ENCODE measurements at places on chromosomes 12 and 14.

DNA sequence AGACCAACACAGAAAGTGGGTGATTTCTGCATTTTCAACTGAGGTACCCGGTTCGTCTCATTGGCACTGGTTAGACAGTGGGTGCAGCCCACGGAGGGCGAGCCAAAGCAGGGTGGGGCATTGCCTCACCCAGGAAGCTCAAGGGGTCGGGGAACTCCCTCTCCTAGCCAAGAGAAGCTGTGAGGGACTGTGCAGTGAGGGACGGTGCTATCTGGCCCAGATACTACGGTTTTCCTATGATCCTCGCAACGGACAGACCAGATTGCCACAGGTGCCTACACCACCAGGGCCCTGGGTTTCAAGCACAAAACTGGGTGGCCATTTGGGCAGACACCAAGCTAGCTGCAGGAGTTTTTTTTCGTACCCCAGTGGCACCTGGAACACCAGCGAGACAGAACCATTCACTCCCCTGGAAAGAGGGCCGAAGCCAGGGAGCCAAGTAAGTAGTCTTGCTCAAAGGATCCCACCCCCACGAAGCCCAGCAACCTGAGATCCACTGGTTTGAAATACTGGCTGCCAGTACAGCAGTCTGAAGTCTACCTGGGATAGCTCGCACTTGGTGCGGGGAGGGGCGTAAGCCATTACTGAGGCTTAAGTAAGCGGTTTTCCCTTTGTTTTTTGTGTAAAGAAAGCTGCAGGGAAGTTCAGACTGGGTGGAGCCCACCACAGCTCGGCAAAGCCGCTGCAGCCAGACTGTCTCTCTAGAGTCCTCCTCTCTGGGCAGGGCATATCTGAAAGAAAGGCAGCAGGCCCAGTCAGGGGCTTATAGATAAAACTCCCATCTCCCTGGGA lies 25.5 kb upstream of the NAA30 start:
- DNase-seq: no peak

- DNase-seq: no peak
Observed at GRCh38 chr12:92486443-92487137, 216.2 kb upstream of the PLEKHG7 start.

DNA sequence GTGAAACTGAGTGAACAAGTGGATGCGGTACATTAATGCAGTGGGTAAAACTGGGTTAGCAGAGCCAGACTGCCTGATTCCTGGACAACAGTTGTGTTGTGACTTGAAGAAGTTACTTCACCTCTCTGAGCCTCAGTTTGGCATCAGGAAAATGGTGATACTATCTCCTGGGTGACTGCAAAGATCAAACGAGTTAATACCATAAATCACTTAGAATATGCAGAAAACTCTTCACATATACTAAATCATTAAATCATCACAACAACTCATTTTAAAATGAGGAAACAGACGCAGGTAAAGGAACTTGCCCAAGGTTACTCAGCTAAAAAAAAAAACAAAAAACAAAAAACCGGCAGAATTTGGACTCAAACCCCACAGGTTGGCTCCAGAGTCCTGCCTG lies 811 bp downstream of the MTERF2 start:
- no peak for DNase-seq

GRCh38 chr12:33265033-33265731 lies 174.4 kb downstream of the SYT10 start:
- no peak for DNase-seq

GRCh38 chr14:61104358-61104757 lies 123.3 kb downstream of the SLC38A6 start:
- DNase-seq: no peak

GRCh38 chr12:108099778-108100489 lies 29.2 kb upstream of the WSCD2 start:
- DNase-seq: no peak

- no peak for DNase-seq
Observed at GRCh38 chr12:108930756-108931155, 50.9 kb downstream of the DAO start.

DNA sequence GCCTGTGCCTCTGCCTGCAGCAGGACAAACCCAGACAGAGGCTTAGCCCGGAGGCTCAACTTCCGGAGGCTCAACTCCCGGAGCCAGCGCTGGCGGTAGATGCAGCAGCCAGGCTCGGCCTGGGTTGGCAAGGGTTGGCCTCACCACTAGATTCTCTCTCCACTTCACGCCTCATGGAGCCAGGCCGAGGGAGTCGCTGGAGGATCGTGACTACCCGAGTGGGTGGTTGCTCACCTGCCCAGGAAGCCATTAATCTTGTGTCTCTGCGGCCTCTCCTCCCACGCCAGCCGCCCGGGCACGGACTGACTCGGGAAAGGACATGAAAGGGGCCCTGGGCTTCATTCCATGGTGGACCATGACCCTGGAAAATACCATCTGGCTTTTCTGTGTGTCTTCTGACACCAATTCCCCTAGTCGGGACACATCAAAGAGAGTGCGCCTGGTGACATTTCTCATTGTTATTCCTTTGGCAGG lies 20.8 kb downstream of the ESRRB start:
- peak; percentile 38 for DNase-seq

- DNase-seq: no peak
Observed at GRCh38 chr12:32505067-32505945, 105.9 kb downstream of the FGD4 start.

- no peak for DNase-seq
Observed at GRCh38 chr12:24201258-24201970, 251.9 kb upstream of the SOX5 start.

DNA sequence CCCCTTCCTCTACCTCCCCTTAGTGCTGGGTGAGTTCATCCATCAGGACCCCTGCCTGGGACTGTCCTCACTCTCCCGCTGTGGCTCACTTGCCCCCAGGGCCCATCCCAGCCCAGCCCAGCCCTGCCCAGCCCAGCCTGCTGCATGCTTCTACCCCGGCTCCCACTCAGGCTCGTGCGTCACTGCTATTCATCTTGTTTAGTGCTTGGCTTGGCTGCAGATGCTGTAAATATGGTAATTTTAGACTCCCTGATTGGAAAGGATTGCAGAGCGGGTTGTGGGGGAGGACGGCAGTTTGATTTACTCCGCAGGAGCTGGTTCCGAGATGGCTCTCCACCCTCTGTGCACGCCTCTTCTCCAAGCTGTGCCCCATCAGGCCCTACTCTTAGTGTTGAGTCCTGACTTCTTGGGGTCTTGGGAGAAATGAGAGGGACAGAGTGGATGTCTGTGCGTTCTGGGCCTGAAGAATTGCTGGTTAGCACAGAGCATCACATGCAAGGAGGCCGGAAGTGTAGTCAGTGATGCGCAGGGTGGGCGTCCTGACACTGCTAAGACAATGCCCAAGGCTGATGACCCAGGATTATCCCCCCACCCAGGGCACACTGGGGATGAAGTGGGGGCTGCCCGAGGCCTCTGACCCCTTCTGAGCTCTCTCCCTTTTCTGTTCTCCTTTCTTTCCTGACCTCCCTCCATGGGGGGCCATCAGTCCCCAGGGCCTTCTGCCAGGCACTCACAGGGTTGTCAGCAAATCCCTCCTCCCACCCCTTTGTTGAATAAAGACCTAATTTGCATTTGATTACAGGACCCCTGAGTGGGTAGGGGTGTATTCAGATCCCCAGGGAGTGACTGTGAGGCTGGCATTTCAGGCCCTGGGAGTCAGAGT lies 244.4 kb downstream of the ZFP36L1 start:
- DNase-seq: peak; percentile 97

- no peak for DNase-seq
Observed at GRCh38 chr12:48765753-48766162, 23.1 kb downstream of the ADCY6 start.

GRCh38 chr12:116366456-116366776 lies 88.9 kb upstream of the MED13L start:
- no peak for DNase-seq

- DNase-seq: no peak
Observed at GRCh38 chr14:25103271-25103670, 53.3 kb upstream of the STXBP6 start.

DNA sequence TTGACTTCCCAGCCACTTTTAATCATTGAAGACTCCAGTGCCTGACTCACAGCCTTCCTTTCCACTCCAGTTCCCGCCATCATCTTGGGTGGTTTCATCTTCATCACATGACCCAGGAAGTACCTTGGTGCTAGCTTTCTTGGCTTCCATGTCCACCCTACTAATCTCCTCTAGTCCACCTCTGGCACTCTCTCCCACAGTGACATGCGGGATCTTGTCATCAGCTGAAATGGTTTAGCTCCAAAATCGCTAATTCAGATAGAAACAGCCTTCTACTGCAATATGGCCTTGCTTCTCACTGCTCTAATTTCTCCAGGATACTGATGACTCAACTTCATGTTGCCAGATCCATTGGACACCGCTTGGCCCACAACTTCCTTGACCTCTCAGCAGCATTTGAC lies 24.5 kb downstream of the WDR20 start:
- DNase-seq: no peak

DNA sequence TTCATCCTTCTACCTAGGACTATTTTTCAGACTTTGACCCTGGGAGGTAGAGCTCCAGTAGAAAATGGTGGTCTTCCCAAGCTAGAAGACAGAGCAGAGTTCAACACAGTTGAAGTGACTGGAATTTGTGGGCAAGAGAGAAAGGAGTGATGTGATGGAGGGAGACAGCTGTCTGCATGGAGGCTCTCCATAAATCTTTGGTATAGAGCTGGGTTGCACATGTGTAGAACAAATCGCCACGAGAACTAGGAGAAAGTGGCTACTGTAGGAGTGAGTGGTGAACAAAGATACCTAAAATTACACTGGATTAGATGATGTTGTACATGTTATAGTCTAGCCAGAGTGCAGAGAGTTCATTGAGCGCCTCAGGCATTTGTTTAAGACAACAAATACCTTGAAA lies 14.5 kb downstream of the GPR135 start:
- no peak for DNase-seq

GRCh38 chr14:103384450-103385151 lies 614 bp upstream of the MARK3 start:
- no peak for DNase-seq

- no peak for DNase-seq
Observed at GRCh38 chr12:22100958-22101748, 55.1 kb downstream of the CMAS start.

DNA sequence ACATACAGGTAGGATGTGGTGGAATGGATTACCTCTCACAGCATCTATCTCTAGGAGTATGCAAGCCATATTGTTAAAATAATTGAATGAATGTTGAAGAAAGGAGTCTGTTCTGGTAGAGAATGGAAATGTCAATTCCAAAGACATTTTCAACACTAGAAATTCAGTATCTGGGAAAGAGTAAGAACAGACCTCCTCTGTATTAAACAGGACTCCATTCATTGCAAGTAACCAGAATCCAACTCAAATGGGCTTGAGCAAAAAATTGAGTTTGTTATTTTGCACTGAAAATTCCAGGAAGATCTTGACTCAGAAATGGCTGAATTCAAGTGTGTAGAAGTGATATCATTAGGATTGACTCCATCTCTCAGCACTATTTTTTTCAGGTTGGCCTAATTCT lies 168.1 kb downstream of the C12orf42 start:
- no peak for DNase-seq

DNA sequence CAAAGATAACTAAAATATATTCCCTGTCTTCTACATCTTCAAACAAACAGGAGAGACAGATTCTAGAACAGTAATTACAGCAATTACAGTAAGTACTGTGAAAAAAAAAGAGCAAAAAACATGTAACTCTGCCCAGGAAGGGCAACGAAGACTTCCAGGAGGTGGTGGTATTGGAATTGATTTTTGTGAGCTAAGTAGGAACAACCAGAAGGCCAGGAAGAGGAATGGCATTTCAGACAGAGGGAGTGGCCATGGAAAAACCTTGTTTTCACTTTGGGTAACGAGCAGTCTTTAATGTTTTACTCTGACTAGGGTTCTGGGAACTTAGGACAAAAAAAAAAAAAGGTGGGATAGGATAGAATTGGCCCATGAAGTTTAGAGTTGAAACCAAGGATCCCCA lies 196.3 kb upstream of the PLEKHG7 start:
- no peak for DNase-seq

- DNase-seq: no peak
Observed at GRCh38 chr12:65827827-65828231, 3.5 kb downstream of the HMGA2 start.

GRCh38 chr12:66032739-66033138 lies 97.8 kb downstream of the LLPH start:
- no peak for DNase-seq

- DNase-seq: no peak
Observed at GRCh38 chr12:115697340-115697739, 580.2 kb downstream of the MED13L start.

DNA sequence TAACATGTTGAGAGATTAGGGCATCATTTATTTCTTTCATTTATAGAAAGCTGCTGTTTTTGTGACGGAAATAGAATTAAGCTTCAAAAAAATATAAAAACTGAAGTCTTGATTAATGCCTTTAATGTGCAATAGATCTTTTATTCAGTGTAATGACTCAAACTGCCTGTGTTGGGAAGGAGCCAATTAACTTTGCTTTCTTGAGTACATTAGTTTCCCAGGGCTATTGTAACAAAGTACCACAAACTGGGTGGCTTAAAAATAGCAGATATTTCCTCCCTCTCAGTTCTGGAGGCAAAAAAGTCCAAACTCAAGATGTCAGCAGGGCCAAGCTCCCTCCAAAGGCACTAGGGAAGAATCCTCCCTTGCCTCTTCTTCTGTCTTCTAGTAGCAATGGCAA lies 36.6 kb downstream of the EID3 start:
- DNase-seq: no peak

DNA sequence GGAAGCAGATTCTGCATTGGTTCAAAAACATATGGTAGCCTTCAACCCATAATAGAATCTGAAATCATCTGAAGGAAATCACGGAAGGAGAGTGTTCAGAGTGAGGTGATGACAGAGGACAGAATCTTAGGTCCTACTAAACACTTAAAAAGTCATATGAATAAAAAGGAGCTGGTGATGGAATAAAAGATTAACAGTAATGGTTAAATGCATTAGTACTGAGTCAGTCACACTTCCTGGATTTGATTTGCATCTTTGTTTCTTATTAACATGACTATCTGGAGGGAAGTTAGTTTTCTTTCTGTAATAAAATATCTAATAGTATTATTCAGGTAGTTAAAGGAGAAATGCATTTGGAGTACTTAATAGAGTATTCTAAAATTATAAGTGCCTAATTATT lies 296.3 kb upstream of the ATXN7L3B start:
- no peak for DNase-seq

GRCh38 chr14:38762426-38762825 lies 340.6 kb downstream of the SEC23A start:
- no peak for DNase-seq

- peak; percentile 72 for DNase-seq
Observed at GRCh38 chr14:52951681-52952554, 1.1 kb upstream of the FERMT2 start.

DNA sequence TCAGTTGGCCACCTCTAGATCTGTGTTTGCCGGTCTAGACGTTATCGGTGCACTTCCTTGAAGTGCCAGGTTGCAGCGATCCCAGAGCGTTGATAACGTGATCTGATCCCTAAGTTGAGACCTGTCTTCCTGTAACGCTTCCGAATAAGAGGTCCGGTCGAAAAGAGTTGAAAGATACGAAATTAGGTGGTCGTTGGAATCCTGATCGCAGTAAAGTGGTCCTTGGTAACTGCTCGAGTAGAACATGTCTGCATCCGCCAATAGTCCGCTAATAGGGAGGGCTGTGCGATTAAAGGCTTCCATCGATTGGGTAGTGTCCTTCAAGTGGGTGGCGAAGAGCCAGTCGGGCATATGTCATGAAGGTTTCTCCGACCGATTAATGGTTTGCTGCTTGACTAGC lies 2.7 kb downstream of the SRSF5 start:
- no peak for DNase-seq
